ENCODE measurements at places on chromosomes 1 and 21.

DNA sequence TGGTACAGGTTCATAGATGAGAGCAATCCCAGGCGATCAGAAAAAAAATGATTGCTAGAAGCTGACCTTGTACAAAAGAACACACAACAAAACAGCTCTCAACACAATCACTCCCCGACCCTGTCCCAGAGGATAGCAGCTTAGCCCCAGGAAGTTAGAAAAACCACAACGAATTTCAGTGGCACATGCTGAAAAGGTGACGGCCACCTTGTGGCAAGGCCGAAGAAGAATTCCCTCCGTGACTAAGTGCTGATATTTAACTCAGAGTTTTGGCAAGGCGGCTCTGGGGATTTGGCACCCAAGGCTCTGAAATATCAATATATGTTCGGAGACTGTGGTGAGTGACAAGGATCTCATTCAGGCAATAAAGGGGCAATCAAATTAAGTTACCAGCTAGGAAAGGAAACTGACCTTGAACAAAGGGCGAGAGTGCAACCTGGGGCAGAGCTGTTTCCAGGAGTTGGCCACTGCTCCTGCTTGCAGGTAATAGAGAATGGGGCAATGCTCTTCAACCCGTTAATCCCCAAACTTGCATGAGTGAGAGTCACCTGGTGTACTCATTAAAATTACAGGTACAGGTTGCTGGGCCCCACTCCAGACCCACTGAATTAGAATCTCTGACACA lies 96.2 kb downstream of the BEND5 start:
- DNase-seq, result no peak

DNA sequence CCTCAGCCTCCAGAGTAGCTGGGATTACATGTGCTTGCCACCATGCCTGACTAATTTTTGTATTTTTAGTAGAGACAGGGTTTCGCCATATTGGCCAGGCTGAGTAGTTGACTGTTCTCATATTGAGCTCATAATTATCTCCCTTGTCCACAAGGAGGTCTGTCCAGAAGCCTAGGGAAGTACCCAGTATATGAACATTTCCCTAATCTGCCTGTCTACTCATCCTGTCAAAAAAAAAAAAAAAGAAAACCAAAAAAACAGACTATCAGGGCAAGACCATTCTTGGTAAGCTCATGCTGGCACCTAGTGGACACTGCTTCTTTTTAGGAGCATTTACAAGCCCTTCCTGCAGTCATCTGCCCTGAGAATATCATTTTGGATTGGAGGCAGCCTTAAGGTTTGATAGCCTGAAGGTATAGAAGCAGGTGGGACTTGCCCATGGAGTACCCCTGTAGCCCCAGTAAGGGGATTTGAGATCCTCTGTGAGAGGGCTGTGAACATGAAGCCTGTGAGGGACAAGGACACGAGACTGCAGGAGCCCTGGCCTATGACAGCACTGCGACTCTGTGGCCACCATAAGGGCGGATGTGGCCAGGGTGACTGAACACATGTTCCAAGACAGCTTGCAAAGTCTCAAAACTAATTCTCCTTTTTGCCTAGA lies 10.8 kb upstream of the DUSP12 start:
- DNase-seq, result peak; percentile 89

DNA sequence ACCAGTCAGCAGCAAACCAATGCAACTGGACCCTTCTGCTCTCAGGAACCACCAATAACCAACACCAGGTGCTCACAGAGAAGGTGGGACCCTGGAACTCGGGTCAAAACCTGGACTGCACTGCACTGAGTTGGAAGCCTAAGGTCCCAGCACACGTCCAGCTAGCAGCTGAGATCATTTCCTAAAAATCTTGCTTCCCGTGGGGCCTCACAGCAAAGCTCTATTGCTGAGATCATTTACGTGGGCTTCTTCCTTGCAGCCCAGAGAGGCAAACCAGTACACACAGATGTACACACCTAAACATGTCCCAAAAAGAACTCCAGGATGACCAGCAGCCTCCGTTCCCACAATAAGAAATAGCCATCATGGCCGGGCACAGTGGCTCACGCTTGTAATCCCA lies 22.8 kb upstream of the STMN1 start:
- no peak for DNase-seq

DNA sequence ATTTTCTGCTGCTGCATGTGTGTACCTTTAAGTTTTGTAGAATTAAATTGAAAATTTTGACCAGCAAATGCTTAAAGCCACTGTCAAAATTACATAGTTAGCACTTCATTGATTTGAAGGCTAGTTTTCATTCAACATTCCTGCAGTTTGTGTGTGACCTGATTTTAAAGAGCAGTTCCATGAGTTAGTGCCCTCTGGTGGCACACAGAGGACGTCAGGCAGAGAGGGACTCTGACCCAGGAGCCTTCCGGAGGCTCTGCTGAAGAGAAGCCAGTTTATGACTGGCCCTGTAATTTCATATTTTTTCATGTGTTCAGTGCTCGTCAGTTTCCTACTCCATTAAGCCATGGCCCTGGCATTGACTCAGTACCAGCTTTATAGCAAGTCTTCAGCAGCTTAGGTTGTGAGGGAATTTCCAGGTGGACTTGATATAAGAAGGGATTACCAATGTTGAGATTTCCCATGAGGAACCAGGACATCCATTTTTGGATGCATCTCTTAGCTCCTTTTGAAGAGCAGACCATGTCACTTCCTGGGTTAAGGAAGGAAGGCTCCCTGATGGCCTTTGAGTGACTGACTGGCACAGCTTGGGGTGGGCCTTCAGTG lies 104.7 kb downstream of the CAMTA1 start:
- DNase-seq, result peak; percentile 66

GRCh38 chr1:17140279-17140678 lies 21.0 kb upstream of the PADI2 start:
- DNase-seq, result no peak

DNA sequence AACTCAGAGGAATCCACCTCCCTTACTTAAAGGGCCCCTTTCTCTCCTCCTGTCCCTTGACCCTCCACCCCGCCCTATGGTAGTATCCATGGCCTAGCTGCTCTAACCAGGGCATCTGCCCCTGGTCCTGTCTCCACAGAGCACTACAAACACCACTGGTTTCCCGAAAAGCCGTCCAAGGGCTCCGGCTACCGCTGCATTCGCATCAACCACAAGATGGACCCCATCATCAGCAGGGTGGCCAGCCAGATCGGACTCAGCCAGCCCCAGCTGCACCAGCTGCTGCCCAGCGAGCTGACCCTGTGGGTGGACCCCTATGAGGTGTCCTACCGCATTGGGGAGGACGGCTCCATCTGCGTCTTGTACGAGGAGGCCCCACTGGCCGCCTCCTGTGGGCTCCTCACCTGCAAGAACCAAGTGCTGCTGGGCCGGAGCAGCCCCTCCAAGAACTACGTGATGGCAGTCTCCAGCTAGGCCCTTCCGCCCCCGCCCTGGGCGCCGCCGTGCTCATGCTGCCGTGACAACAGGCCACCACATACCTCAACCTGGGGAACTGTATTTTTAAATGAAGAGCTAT lies 1.7 kb downstream of the BTG2 start:
- DNase-seq, result peak; percentile 58

- DNase-seq, result no peak
Observed at GRCh38 chr1:168260393-168260792, 20.3 kb upstream of the TBX19 start.

GRCh38 chr1:89918127-89918793 lies 76.7 kb upstream of the ZNF326 start:
- DNase-seq, result no peak

DNA sequence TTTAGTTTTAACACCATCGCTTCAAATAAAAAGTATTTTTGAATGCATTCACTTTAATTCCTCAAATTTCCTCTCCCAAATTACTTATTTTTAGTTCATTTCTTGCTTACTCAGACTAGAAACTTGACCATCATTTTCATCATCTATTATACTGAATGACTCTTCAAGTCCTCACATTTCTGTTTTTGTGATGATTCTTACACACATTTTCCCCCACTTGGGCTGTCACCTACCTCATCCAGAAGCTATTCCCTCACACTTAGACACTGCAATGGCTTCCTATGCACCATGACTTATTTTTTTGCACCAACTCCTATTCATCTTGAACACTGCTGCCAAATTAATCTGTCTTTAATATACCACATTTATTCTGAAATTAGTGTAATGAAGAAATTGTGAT lies 239.6 kb upstream of the DUSP10 start:
- no peak for DNase-seq

- no peak for DNase-seq
Observed at GRCh38 chr1:44848456-44849181, 5.6 kb upstream of the PTCH2 start.

DNA sequence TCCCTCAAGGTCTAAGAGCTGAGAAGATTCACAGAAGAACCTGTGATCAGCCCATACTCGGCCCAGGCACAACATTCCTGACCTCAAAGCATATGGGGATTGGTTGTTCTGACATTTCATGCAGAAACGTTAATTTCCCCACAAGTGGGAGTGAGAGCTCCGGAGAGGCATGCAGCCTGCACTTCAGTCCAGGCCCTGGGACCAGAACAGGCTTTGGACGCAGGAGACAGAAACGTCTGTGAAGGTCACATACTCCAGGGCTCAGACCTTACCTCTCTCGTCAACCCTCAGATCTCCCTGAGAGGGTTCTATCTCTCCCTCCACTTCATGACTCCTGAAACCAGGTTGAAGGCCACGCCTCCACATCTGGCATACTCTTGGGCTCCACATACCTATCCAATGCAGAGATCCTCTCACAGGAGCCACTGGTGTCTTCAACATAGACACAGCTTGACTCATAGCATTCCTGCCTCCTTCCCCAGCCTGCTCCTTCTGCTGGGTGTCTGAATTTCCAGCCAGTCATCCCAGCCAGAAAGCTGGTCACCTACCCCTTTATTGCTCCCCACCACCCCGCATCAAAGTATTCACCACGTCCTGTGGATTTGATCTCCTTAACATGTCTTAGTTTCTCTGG lies 149.2 kb downstream of the OMA1 start:
- DNase-seq, result no peak

DNA sequence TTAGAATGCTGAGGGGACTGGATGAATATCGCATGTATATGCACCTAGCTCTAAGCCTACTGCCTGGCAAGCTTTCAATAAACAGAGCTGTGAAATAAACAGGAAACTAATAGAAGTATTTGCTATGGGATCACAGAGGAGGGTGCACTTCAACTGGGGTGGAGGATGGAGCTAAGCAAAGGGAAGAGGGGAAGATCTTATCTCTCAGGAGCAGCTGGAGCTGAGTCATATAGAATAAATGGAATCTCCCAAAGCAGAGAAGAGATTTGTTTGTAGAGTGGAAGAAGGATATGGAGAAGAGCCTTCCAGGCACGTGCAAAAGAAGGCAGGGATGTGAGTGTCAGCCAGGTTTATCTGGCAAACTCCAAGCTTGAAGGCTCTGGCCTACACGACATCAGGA lies 17.0 kb upstream of the KCNA10 start:
- no peak for DNase-seq

GRCh38 chr1:233261695-233262094 lies 33.8 kb downstream of the PCNX2 start:
- no peak for DNase-seq

GRCh38 chr1:89786628-89787214 lies 34.1 kb upstream of the LRRC8D start:
- no peak for DNase-seq

DNA sequence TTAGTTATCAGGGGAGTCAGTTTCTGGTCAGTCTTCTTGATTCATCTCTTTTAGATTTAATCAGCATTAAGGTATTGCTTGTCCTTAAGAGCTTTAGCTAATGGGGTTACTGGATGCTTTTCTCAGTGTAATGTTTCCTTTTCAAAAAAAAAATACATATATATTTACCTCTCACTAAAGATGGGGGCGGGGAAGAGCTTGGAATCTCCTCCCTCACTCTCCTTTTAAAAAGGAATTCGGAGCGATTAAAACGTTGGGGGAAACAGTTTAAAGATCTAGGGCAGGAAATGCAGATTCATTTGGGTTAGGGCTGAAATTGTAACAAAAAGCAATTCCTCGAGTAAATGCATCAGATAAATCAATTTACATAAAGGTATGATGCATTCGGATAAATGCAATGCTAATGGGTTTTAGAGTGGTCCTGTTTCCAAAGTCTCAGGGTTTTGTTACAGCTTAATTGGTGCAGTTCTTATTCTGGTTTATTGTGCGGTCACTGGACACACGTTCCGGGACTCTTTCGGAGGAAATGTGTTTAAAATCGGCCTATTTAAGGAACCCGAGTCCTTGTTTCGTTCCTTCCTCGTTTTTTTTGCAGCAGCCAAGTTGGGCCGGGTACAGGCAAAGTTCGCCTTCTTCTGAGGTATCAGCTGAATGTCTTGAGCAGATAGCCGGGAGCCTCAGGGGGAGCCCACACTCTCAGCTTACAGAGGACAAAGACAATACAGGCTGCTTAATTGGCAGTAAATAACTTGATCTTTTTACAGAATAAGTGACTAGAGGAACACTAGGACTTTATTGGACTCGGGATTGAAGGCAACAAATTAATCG lies 1.6 kb downstream of the LMO4 start:
- no peak for DNase-seq

DNA sequence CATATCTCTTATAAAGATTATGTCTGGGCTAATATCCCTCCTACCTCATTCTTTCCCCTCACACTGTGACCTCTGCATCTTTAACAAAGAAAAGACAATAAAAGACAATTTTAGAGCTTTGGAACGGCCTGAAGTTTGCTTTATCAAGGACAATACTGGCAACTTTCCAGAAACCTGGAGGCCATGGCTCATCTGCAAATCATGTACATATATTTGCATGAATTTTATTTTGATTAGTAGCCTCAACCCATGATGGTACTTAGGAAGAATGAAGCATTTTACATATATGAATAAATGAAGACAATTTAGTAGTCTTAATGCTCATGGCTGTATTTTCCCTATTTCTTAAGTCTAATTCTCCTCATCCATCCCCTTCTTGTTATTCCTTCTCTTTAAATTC lies 612.2 kb upstream of the CXADR start:
- DNase-seq, result no peak

DNA sequence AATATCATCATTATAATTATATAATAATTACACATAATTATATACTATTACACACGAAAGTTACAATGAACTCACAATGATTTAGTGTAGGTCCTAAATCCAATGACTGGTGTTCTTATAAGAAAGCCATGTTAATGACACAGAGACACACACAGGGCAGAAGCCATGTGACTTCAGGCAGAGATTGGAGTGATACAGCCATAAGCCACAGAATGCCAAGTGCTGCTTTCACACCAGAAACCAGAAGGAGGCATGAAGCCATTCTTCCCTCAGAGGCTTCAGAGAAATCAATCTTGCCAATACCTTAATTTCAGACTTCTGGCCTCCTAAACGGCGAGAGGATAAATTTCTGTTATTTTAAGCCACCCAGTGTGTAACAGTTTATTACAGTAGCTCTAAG lies 147.4 kb upstream of the KRTAP19-8 start:
- no peak for DNase-seq

Data from OCI-LY7 (cell line).